ENCODE measurements at places on chromosomes 6 and 20.

DNA sequence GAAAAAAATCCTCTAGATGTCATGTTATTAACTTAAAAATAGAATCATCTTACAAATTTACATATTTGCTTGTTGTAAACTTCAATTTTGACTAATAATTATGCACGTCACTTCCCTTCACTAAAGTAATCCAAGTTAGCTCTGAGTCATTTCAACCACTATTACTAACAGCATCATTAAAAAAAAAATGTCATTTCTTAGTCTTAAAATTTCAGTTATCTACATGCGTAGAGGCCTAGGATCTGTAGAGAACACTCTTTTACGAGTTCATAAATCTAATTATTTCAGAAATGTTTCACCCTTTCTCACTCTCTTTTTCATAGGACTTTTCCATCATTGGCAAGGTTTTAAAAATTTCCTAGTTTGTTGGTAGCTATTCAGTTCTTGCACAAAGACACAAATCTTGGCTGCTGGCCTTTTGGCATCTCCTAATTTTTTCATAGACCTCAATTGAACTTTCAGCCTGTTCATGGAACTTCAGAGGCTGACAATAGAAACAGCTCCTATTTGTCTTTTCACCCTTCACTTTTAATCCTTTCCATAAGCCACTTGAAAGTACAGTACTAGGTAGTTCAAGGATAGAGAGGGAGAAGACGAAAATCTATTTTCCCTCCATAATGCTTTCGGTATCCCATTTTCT lies 61.5 kb downstream of the OGFRL1 start:
- no peak for DNase-seq

- no peak for DNase-seq
Measured at GRCh38 chr6:82015043-82015442, 232.5 kb downstream of the IBTK start.

- DNase-seq = no peak
Measured at GRCh38 chr6:31958412-31958740, 395 bp downstream of the NELFE start.

DNA sequence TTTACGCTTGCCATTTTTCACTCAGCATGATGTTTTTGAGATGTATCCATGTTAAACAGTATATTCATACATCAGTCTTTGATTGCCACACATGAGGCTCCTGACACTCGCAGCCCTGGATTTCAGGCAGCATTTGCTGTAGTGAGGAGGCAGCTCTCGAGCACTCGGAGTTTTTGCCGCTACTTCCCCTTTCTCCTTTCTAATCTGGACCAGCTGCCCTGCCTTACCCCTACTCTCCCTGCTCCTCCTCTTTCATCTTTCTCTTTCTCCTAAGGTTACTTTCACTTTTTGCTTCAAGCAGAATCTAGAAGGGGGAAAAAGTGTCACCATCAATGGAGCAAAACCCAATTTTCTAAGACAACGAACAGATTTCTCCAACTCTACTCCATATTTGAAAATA lies 5.9 kb upstream of the CST3 start:
- DNase-seq = no peak

GRCh38 chr6:96657344-96657743 lies 94.4 kb downstream of the FHL5 start:
- no peak for DNase-seq

- DNase-seq = no peak
Measured at GRCh38 chr20:33992145-33992922, 1.4 kb upstream of the RALY start.
